Left ventricle myocardium inferior (tissue), 1 donor: ENCODE measurements at places on chromosomes 11 and 22. TPM values are rescaled to one million over a fixed set of nuclear protein-coding genes. Genes with fewer than 3 reads are reported as not detected.
A peak's percentile ranks its signal among the peaks of the same experiment; 100 is the strongest.

Gene SEPTIN5
- total RNA-seq = 141 TPM

DNA sequence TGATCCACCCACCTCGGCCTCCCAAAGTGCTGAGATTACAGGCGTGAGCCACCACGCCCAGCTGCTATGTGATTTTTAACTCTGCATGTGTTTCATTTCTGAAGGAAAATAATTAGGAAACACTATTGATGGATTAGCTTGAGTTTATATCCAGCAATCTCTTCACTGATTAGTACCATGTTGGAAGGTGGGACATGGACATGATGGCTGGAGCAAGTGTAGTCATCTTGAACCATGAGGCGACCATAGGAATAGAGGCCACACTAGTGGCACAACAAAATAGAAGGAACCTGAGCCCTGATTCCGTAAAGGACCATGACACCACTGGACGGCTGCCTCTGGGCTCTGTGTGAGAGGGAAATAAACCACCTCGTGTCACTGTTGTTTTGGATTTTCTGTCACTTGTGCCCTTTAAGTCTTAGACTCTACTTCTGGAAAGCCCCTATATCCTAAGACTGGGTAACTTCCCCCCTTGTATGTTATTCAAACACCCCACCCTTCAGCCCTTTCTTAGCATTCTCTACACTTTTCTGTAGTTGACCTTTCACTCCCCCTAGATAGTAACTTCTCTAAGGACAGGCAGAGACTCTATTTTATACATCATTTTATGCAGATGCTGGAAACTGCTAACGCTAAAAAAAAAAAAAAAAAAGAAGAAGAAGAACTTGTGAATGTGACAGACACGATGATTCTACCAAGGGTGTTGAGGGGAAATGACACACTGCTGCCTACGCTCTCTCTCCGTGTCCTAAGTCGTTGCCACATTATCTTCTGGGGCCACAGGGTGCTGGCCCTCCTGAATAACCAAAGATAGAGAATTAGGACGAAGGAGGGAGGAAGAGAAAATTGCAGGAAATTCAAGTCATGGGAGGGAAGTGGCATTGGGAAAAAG is 2.7 kb upstream of the VPS37C start:
- no peak for DNase-seq

GRCh38 chr22:40898850-40899357 is 37.0 kb upstream of the DNAJB7 start:
- DNase-seq = no peak

Gene RASD2
- 5.0 TPM for total RNA-seq

Gene OR10A4
- not detected for total RNA-seq

Gene BMAL1
- total RNA-seq = 7.1 TPM

- peak; percentile 17 for DNase-seq
These were observed 27.0 kb upstream of the RBFOX2 start for GRCh38 chr22:36055376-36056295.

GRCh38 chr11:130601141-130601540 is 152.7 kb downstream of the ADAMTS15 start:
- peak; percentile 83 for DNase-seq

Gene MB
- 16,708 TPM for total RNA-seq

Gene DMC1
- 1.0 TPM for total RNA-seq

Gene SCUBE2
- total RNA-seq = 1.8 TPM

Gene SMIM38
- total RNA-seq = not detected

DNA sequence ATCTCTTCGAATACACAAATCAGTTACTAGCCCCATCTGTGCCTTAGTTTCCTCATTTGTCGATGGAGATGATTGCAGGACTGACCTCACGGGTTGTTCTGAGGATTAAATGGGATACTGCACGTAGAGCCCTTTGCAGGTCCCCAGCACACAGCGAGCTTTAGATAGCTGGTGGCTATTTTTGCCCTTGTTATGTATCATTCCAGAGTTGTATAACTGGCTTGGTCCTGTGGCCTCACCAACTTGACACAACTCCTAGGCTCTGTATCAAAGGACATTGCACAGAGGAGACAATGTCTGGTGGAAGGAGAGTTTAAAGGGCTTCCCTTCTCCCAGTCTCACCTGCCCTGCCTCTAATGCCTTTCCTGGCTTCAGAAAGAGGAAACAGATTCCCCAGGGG is 22.8 kb upstream of the DGAT2 start:
- DNase-seq = no peak

- DNase-seq = no peak
These were observed 14.6 kb downstream of the TRIOBP start for GRCh38 chr22:37711490-37711889.

Gene DNAJB7
- total RNA-seq = not detected

DNA sequence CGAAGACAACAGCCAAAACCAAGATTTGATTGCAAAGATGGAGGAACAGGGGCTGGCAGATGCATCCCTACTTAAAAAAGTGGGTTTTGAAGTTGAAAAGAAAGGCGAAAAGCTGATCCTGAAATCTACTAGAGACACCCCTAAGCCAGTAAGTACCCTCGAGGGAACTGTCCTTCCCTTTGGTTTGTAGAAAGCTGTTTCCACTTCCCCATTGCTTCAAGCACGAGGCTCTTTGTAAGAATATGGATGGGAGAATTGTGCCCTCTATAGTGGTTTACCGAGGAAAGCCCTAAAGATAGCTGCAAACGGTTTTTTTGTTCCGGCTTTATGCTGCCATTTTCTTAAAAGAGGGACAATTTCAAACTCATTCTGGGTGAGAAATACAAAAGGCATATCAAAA is 133.9 kb downstream of the WNT7B start:
- DNase-seq = no peak

GRCh38 chr11:109291553-109291952 is 130.4 kb upstream of the C11orf87 start:
- DNase-seq = no peak
